ENCODE measurements at places on chromosomes 3 and 15.

- H3K27me3 ChIP-seq: no peaks in the 10 kb centered on the region
- no peak overlapping the region for H3K27ac ChIP-seq
- peak overlapping the region; percentile 9 for H3K4me3 ChIP-seq
- DNase-seq: no peak
Observed at GRCh38 chr3:133663569-133664313, 2.0 kb upstream of the TOPBP1 start.

DNA sequence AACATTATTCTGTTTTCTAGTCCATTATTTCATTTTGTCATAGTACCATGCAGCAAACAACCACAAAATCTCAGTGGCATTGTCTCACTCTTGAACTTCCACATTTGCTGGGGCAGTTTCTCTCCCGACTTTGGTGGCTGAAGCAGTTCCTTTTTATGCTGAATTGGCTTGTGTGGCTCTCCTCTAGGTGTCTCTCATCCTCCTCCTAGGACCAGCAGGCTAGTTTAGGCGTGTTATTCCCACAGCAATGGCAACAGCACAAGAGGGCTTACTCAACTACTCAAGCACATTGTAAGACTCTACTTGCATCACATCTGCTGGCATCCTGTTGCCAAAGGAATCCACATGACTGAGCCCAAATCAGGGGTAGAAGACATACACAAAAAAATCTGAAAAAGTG, 201.8 kb upstream of the KCNH8 start:
- no peak overlapping the region for H3K27ac ChIP-seq
- H3K4me3 ChIP-seq: no peak overlapping the region
- no peaks in the 10 kb centered on the region for H3K27me3 ChIP-seq

GRCh38 chr3:112973325-112974177, 1.4 kb downstream of the CD200R1 start:
- no peak overlapping the region for H3K4me3 ChIP-seq
- DNase-seq: no peak
- peaks cover 9% of the 10 kb centered on the region for H3K27me3 ChIP-seq
- H3K27ac ChIP-seq: no peak overlapping the region
- no peaks in the 10 kb centered on the region for H3K4me1 ChIP-seq
- no peaks in the 10 kb centered on the region for H3K36me3 ChIP-seq

GRCh38 chr15:52097180-52097579, 15.4 kb downstream of the BCL2L10 start:
- no peak for DNase-seq
- H3K27ac ChIP-seq: no peak overlapping the region
- H3K27me3 ChIP-seq: no peaks in the 10 kb centered on the region
- H3K36me3 ChIP-seq: no peaks in the 10 kb centered on the region
- H3K4me3 ChIP-seq: no peak overlapping the region

DNA sequence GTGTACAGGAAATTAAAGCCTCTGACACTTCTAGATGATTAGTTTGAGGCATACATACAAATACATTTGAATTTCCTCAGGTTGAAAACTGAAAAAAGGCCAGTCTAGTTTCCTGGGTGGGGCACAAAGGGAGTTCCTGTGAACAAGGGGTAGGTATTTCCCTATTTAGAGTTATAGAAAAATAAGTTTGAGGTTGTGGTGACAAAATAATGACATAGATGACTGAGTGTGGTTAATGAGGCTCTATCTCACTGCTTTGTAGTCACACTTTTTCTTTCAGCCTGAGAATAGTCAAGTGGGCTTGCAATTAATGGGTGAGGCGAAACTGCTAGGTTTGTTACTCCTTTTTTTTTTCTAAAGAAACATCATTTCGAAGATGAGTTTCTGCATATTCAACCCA, 4.3 kb downstream of the SLCO3A1 start:
- H3K27ac ChIP-seq: no peak overlapping the region
- no peak for DNase-seq
- H3K4me3 ChIP-seq: no peak overlapping the region
- no peaks in the 10 kb centered on the region for H3K4me1 ChIP-seq

GRCh38 chr3:33868309-33868708, 69.9 kb downstream of the PDCD6IP start:
- no peaks in the 10 kb centered on the region for H3K27me3 ChIP-seq
- H3K27ac ChIP-seq: no peak overlapping the region
- no peak overlapping the region for H3K4me3 ChIP-seq

DNA sequence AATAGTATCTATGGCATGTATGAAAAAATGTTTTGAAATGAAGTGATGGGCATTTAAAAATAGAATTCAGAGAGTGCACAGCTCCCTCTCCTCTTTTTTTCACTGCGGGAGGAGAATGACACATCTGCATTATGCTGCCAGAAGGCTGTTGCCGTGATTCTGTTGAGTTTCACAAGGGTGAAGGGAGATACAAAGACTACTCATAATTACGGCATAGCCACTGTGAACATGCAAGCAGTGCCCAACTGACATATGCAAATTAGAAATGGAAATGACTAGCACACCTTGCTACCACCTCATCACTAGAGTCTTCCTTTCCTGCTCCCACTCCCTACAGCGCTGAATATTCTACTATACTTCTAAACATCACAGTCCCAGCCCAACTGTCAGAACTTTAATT, 20.1 kb downstream of the IFT57 start:
- H3K27me3 ChIP-seq: no peaks in the 10 kb centered on the region
- no peak overlapping the region for H3K4me3 ChIP-seq
- no peak for DNase-seq
- peak overlapping the region; percentile 80 for H3K27ac ChIP-seq
- H3K36me3 ChIP-seq: no peaks in the 10 kb centered on the region
